ENCODE measurements at places on chromosomes 1 and 21.

DNA sequence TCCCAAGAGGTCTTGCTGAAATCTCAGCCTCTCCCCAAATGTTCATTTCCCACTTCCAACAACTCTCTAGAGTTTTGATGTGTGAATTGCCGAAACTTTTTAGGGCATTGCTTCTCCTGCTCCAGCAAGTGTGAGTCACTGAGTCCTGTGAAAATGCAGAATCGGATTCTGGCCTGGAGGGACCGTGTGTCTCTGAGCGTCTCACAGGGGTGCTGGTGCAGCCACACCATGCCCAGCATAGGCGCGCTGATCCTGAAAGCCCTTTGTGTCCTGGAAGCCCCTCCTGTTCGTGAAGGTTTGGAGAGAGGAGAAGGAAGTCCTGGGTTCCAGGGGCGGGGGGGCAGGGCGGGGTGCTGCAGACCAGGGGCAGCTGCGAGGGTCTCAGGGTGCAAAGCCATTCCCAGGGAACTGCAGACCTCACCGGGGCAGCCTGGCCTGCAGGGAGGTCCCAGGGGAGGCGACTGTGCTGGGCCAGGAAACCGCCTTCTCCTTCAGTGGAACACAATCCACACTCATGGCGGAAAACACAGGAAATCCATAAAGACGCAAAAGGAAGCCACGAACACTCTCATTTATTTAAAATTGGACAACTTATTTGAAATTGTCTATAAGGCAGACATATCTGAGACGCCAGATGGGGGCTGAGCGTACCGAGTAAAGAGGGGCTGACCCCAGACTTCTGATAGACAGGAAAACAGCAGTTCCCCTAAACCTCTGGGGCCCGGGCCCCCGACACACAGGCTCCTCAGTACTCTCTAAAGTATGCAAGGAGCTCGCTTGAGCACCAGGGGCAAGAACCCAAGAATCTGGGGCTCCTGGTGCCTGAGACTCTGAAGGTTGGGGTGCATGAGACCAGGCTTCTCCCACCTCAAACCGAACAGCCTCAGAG, 43.5 kb upstream of the ADARB1 start:
- DNase-seq, result no peak

DNA sequence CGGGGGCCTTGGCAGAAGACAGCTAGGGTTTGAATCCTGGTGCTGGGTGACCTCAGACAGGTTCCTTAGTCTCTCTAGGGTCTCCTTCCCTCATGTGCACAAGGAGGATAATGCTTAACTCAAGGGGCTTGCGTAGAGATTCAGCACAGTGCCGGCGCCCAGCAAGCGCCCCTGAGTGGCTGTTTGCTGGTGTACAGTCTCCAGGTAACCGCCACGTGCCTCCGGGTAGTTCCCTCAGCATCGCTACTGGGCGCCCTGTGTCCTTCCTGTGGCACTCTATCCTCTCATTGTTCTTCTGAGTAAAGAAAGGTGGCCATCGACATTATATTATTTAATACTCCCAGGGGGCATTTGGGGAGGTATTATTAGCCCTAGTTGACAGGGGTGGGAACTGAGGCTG, 80.9 kb downstream of the NENF start:
- DNase-seq, result no peak

DNA sequence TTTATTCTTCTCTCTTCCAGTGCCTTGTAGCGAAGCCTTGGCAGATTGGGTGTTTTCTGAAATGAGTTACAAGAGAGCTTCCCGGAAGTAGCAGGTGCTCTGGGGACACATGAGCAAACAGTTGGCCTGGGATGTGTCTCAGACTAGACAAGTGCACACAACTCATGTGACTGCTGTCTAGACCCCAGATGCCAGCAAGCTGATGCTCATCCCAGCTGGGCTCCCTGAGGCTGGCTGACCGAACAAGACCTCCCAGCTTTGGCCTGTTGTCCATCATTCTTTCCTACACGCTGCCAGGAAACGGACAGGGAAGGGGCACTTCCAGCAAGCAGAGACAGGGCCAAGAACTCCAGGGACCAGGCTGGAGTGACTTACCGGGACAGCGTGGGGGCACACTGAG, 18.7 kb upstream of the CSF1 start:
- no peak for DNase-seq

DNA sequence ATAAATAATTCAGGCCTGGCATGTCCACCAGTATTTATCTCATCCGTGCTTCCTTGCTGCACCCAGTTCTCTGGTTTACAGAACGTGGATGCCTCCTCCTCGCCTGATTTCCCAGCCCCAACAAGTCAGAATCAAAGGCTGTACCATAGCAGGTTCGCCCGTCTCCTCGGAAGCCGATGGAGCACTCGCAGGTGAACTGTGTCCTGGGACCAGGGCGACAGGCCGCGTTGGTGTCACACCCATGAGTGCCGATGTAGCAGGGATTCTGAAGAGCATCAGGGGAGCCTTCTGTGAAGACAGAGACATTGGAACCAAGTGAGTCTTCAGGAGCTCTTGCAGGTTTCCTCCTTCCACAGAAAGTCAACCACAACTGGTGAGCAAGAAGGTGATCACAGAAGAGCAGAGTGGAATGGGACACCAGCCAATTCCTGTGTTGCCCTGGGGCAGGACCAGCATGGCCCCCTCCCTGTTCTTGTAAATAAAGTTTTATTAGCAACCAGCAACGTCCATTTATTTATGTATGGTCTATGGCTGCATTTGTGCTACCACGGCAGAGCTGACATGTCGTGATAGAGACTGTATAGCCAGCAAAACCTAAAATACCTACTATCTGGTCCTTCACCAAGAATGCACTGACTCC, 40.8 kb downstream of the NID1 start:
- DNase-seq, result no peak

DNA sequence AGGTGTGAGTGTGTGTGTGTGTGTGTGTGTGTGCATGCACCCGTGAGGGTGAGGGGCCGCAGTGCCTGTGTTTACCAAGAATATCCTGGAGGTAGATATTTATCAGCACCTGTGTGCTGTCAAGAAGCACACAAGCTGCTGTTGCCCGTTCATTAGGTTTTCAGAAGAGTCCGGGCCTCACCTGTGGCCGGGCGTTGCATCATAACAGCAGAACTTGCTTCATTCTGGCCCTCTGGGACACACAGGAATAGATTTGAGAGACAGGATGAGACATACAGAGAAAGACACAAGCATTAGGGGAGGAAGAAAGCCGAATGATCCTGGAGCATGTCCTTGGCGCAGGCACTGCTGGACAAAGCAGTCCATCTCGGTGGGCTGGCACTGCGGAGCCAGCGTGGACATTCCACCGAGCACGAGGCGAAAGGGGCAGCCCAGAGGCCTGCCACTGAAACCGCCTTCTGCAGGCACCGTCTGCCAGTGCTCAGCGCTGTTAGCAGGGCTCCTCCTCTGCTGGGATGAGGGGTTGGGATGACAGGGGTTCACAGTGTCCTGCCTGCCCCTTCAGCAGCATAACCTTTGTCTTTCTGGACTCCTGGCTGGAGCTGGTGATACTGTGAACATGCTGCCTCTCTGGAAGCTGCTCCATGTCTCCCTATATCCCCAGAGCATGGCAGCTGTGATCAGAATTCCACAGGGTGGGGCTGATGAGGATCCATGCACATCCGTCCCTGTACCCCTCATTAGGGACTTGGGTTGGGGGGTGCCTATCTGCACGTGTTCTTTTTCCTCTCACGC, 81.1 kb downstream of the PEX14 start:
- DNase-seq, result peak; percentile 14

GRCh38 chr1:209154912-209155311, 428.6 kb upstream of the CAMK1G start:
- DNase-seq, result no peak

- DNase-seq, result no peak
Measured at GRCh38 chr1:1069711-1070676, 4.1 kb downstream of the RNF223 start.

DNA sequence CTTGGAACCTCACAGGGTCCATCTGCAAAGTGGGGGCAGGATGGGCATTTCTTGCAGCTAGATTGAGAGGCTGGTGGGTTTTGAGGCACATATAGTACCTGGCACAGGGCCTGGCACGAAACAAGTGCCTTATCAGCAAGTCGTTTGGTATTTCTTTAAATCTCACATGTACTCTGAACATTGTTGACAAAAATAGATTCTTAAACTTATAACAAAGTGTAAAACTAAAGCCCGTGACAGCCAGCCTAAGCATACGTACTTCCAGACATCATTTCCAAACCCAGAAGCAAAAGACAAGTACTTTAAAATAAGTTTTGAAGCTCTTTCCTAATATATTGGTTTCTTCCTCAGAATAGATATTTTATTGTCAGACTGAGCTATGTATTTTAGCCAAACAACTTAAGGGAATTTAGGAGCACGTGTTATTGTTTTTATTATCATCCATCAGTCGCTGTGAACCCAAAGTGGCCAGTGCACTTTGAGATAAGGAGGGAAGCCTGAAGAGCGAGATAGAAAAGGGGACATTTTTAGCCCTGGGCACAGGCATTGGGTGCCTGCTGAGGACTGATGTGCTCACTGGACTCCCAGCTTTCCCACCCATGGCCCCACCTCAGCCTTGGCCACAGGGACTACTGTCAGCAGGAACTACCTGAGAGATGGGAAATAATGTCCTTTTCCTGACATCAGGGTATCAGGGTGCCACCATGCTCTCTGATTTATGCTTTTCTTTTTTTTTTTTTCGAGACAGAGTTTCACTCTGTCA, 3.0 kb downstream of the FBLIM1 start:
- DNase-seq, result no peak
